Sigmoid colon (tissue), 7 donors: ENCODE measurements at places on chromosomes 5 and 9. TPM values are rescaled to one million over a fixed set of nuclear protein-coding genes. Genes with fewer than 3 reads are reported as not detected.

Gene PNPLA7
- total RNA-seq = 9.5 TPM

Gene GNA14
- 29.2 TPM for total RNA-seq

Gene CATSPER3
- total RNA-seq = 1.4 TPM

Gene CDC37L1
- 32.3 TPM for total RNA-seq

Gene GOLM1
- total RNA-seq = 14.3 TPM

Gene ZFP37
- total RNA-seq = 7.4 TPM

Gene PLPP7
- total RNA-seq = 14.6 TPM

Gene TBC1D9B
- 291 TPM for total RNA-seq

Gene SPAG8
- 2.8 TPM for total RNA-seq

Gene ARL10
- total RNA-seq = 16.9 TPM

Gene NACC2
- total RNA-seq = 41.6 TPM

Gene CARD9
- total RNA-seq = 6.9 TPM

Gene PRDM9
- total RNA-seq = not detected

Gene TMEM232
- 1.8 TPM for total RNA-seq

DNA sequence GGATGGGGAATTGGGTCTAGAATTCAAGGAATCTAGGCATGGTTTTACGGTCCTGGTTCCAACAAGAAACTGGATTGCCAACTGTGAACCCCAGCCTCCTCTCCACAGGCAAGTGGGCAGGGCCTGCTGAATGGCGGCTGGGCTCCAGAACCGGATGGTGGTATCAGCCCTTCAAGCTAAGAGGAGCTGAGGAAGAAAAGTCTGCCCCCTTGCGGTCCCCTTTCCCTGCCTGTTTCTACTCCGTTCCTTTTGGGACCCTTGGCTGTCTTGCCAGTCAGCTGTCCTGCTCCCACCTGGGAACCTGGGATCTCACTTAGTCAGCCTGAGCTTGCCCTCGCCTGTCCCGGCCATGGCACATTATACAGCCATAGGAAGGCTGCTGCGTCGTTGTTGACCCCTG, 234.4 kb upstream of the DAPK1 start:
- H3K36me3 ChIP-seq = no peaks in the 10 kb centered on the region
- no peak overlapping the region for H3K27ac ChIP-seq
- no peaks in the 10 kb centered on the region for H3K4me1 ChIP-seq
- no peak overlapping the region for H3K4me3 ChIP-seq
- no peak for DNase-seq

- no peak overlapping the region for H3K27ac ChIP-seq
- H3K36me3 ChIP-seq = no peaks in the 10 kb centered on the region
- no peak overlapping the region for H3K4me3 ChIP-seq
- peak; percentile 46 for DNase-seq
- H3K4me1 ChIP-seq = peaks cover 3% of the 10 kb centered on the region
- no peaks in the 10 kb centered on the region for H3K27me3 ChIP-seq
These were observed 46.0 kb downstream of the VAV2 start for GRCh38 chr9:133945977-133946753.

DNA sequence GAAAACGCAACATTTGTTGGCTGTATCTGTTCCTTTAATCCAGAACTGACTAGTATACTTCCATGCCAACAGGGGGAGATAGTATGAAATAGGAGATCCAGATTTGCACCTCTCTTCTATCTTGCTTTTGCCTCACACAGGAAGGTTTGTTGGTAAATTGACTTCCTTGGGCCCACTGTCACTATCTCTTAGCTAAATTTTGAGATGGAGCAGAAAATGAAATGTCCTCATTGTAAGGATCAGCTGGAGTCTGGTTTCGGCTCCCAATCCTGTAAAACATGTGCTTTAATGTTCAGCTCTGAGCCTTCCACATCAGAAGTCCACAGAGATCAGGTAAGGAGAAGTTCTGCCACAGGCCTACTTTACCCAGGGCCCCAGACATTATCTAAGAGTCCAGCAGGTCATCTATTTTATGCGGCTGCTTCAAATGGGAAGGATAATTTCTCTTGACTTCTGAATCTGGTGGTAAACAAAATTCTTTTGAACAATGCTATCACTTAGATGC, 176.8 kb downstream of the FER start:
- H3K27me3 ChIP-seq = no peaks in the 10 kb centered on the region
- no peaks in the 10 kb centered on the region for H3K4me1 ChIP-seq
- H3K4me3 ChIP-seq = no peak overlapping the region
- H3K27ac ChIP-seq = no peak overlapping the region
- no peaks in the 10 kb centered on the region for H3K36me3 ChIP-seq
- DNase-seq = no peak

GRCh38 chr5:13567819-13568218, 376.7 kb downstream of the DNAH5 start:
- H3K27ac ChIP-seq = no peak overlapping the region
- H3K36me3 ChIP-seq = no peaks in the 10 kb centered on the region
- no peak overlapping the region for H3K4me3 ChIP-seq

DNA sequence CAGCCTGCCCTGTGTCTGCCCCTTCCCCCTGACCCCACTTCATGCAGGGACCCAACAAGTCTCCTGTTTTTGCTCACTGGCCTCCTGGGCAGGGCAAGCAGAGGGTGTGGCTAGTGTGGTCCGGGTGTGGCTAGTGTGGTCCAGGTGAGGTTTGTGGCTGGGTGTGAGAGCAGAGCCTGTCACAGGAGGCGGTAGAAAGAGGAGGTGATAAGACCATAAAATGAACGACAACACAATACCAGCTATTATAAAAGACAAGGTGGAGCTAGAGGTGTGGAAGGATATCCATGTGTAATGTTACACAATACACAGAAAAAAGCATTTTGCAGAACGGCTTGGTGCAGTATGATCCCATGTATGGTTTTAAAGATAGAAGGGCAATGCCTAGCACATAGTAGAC, 23.3 kb downstream of the SPRY4 start:
- H3K36me3 ChIP-seq = no peaks in the 10 kb centered on the region
- H3K27me3 ChIP-seq = no peaks in the 10 kb centered on the region
- no peak for DNase-seq
- H3K4me1 ChIP-seq = peaks cover 9% of the 10 kb centered on the region
- no peak overlapping the region for H3K4me3 ChIP-seq
- H3K27ac ChIP-seq = no peak overlapping the region

DNA sequence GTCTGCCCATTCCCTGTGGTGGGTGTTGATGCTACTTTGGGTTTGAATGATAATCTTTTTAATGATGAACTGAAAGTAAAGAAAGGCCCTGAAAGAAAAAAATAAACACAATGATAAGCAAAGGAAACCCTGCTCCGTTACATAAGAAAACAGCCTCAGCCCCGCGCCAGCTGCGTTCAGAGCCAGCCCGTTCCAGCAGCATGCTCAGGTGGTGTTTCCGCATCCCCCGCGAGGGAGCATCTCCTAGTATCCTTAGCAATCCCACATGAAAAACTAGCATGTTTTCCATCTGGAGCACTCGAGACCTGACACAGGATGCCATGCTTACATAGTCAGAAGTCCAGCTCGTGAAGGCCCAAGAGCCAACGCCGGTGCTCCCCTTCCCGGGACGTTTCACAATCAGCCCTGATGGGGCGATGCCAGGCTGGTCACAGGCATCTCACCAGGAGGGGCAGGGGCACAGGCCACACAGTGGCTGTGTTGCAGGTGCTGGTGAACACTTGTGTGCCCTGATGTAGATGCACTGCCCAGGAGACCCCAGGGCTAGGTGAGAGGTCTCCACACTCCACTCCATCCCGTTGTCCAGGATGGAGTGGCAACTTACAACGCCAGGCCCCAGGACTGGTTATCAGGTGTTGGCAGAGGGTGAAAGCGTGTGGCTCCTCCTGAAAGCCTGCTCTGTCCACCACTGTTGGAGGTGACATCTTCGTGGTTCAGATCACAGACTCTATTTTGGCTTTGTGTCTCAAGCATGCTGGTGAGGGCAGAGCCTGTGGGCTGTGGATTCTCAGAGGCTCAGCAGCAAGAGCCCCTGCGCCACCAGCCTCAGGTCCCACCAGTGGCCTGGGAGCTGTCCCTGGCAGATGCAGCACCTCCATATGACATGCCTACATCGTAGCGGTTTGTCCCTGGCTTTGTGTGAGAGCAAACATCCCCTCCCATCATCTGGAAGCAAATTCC, 246.8 kb upstream of the IRX1 start:
- H3K27ac ChIP-seq = no peak overlapping the region
- peak; percentile 48 for DNase-seq
- H3K4me1 ChIP-seq = no peaks in the 10 kb centered on the region
- H3K27me3 ChIP-seq = no peaks in the 10 kb centered on the region
- H3K4me3 ChIP-seq = no peak overlapping the region

DNA sequence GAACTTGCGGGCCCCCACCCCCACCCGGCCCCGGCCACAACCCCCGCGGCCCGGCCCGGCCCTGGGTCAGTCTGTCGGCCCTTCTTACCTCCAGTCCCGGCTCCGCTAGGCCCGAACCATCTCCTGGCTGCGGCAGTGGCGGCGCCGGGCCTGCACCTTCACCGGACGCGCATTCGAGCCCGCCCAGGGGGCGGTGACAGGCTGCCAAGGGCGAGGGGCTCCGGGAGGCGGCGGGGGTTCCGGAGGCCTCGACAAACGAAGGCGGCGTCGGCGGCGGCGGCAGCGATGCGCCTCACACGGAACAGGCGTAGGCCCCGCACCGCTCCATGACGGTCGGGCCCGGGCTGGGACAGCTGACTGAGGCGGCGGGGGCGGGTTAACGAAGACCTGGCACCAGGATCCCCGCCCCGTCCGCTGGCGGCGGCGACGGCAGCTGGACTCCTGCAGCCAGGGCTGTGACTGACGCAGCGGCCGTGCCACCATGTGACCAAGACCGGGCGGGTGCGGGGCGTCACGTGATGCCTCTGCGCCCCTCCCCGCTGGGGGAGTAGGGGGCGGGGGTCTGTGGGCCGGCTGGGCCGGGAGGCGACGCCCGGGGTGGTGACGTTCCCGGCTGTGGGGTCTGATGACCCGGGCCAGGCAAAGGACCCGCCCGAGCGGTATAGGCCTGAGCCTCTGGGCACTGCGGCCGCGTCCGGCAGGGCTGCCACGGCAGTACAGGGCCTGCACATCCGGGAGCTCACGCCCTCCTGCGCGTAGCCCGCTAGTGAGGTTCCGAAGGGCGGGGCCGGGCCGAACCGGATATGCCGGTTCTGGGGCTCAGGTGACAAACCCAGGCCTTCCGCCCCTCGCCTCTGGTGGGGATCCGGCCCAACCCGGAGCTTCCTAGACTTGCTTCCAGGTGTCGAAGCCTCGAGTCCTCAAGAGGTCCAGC, at the start of gene AFF4:
TSS of gene AFF4 (minus strand) at position 464 of the 934 bp plus-strand sequence. CDS start 26,445 bp downstream, outside the sequence.
- H3K4me1 ChIP-seq = no peaks in the 10 kb centered on the region
- H3K27me3 ChIP-seq = no peaks in the 10 kb centered on the region
- H3K4me3 ChIP-seq = peak within 1 kb of the TSS; percentile 100

DNA sequence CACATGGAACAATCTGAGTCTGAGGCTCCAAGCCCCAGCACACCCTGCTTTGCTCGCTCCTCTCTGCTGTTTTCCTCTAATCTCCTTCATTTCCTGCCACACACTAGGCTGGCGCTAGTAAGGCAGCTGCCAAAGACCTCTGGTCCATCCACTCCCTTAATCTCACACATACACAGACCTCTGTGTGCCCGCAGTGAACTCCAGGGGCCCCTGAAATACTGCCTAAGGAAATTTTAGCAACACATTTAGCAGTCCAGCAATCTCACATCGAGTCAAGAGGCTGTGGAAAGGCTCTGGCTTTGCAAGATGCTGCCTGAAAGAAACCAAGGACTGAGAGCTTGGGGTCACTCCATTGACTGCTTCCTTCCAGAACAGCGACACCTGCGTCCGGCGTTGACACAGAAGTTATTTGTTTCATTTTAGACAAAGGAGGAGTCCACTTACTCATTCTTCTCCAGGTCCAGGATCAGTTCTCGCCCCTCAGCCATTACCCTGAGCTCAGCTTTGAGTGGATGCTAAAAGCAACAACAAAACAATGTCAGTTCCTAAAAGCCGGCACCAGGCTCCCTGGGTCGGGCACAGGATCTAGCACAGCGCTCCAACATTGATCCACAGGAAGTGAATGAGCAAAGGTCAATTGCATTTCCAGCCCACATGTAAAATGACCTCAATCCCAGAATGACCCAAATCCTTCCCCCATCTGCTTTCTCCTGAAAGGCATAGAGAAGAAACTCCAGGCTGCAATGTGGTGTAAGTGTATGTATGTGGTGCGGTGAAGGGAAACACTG, 11.5 kb downstream of the ADAM19 start:
- H3K36me3 ChIP-seq = no peaks in the 10 kb centered on the region
- H3K27ac ChIP-seq = peak overlapping the region; percentile 95

- H3K36me3 ChIP-seq = no peaks in the 10 kb centered on the region
- no peak overlapping the region for H3K4me3 ChIP-seq
- H3K27me3 ChIP-seq = no peaks in the 10 kb centered on the region
- no peaks in the 10 kb centered on the region for H3K4me1 ChIP-seq
- H3K27ac ChIP-seq = peak overlapping the region; percentile 65
These were observed 2.1 kb downstream of the ECSCR start for GRCh38 chr5:139460455-139460854.

DNA sequence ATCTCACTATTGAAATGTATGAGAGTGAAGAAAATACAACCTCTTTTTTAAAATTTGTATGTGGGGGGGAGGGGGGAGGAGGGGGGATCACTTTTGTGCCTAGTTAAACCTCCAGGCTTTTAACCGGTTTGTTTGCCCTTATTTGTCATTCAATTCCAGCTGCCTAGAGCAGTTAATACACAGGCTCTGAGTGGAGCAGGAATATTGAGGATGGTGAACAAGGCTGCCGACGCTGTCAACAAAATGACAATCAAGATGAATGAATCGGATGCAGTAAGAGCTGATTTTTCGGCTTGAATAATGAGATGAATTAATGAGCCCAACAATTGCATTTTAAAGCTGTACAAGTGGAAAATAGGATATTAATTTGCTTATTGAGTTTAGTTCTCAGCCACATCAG, 28.7 kb upstream of the SNX24 start:
- DNase-seq = no peak
- H3K4me1 ChIP-seq = no peaks in the 10 kb centered on the region
- H3K27me3 ChIP-seq = no peaks in the 10 kb centered on the region

- H3K36me3 ChIP-seq = no peaks in the 10 kb centered on the region
- H3K27me3 ChIP-seq = no peaks in the 10 kb centered on the region
- H3K4me1 ChIP-seq = peaks cover 30% of the 10 kb centered on the region
- H3K27ac ChIP-seq = no peak overlapping the region
- no peak overlapping the region for H3K4me3 ChIP-seq
These were observed 19.5 kb downstream of the RAPGEF1 start for GRCh38 chr9:131720330-131720729.

- H3K36me3 ChIP-seq = peaks cover 17% of the 10 kb centered on the region
- no peak for DNase-seq
- peak overlapping the region; percentile 88 for H3K4me3 ChIP-seq
- peak overlapping the region; percentile 95 for H3K27ac ChIP-seq
- H3K27me3 ChIP-seq = no peaks in the 10 kb centered on the region
These were observed 720 bp downstream of the NOTCH1 start for GRCh38 chr9:136544964-136545691.

GRCh38 chr9:16203729-16204573, 651.1 kb downstream of the CCDC171 start:
- no peak overlapping the region for H3K4me3 ChIP-seq
- peak overlapping the region; percentile 75 for H3K27ac ChIP-seq
- no peak for DNase-seq
- H3K36me3 ChIP-seq = no peaks in the 10 kb centered on the region
- no peaks in the 10 kb centered on the region for H3K27me3 ChIP-seq
- no peaks in the 10 kb centered on the region for H3K4me1 ChIP-seq

DNA sequence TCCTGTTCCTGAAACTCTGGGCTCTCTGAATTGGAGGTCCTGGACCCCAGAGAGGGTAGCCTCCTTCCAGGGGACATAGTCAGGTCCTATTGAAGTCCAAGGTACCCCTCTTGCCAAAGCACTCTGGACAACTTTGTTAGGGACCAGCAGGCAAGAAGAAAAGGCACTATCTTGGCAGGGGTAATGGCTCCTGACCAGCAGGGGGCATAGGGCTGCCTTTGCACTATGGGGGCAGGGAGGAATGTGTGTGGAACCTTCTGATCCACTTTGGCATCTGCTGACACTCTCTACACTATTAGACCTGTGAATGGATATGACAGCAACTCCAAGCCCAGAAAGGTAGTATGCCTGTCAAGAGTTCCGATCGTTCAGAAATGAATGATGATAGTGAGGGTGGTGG, 179.0 kb upstream of the CD180 start:
- H3K27ac ChIP-seq = no peak overlapping the region
- no peak overlapping the region for H3K4me3 ChIP-seq
- H3K4me1 ChIP-seq = no peaks in the 10 kb centered on the region
- no peaks in the 10 kb centered on the region for H3K36me3 ChIP-seq
- no peaks in the 10 kb centered on the region for H3K27me3 ChIP-seq
